Nucleus accumbens (tissue), 56 donors: ENCODE measurements at places on chromosomes 6 and 20.

GRCh38 chr20:33081411-33082154 lies 2.1 kb downstream of the BPIFB4 start:
- DNase-seq = no peak

GRCh38 chr6:125513978-125514377 lies 212.2 kb upstream of the HDDC2 start:
- DNase-seq = no peak

DNA sequence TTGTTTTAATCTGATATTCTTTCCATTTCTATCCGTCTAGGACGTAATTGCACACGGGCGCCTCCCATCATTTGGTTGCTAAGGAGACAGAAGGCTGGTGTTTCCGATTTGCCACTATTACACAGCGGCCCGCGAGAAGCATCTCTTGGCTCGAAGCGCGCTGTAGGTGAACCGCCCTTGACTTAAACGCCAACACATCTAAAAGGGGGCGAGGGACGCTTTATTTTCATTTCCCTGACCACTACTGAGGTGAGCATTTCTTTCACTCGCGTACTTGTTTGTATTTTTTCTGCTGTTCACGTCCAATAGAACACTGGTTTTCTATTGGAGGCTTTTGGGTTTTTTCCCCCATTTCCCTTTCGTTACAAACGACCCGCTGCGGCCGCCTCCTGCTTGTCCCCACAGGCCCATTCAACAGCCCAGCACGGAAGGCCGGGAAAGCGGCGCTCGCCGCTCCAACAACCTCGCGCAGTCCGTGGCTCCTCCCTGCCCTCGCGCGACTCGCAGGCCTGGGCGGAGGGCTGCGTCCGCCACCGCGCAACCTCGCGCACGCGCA lies 505 bp upstream of the WRNIP1 start:
- DNase-seq = no peak

GRCh38 chr6:89048985-89049384 lies 31.6 kb upstream of the PNRC1 start:
- no peak for DNase-seq

DNA sequence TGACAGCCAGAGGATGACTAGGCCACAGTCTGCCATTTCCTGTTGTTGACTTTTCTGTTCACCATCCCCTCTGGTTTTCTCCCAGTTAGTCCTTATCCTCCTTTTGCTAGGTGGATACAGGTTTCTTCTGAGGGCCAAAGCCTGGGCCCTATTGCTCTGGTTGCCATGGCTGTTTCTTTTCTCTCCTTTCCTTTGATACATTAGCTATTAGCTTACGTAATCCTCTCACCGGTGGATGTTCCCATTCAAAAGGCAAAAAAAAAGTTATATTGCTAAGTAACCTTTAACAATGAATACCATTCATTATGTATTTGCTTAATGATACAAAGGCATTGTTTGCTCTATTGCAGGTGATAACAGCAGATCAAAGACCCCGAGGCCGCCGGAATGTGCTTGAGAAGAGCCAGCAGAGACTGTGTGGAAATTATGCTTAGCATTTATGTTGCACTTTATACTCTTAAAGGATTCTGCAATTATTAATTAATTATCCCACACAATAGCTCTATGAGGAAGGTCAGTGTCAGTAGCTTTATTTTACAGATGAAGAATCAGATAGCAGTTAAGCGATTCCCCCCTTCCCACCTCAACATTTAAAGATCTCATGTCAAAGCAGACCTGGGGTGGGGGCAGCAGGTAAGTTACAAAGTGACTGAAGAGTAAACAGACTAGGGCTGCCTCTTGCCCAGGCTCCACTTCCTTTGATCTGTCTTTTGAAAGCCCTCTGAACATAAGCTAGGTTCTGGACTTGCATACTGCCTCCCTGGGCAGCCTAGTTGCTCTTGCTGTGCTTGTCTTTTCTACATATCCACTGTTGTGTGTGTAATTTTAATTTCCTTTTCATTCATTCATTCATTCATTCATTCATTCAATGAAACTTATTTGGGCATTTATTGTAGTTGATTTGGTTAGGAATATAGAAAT lies 14.5 kb upstream of the TFB1M start:
- no peak for DNase-seq

- DNase-seq = no peak
These were observed 11.9 kb upstream of the TGM3 start for GRCh38 chr20:2283706-2284423.

- DNase-seq = no peak
These were observed 89.9 kb upstream of the AKIRIN2 start for GRCh38 chr6:87791982-87792381.

DNA sequence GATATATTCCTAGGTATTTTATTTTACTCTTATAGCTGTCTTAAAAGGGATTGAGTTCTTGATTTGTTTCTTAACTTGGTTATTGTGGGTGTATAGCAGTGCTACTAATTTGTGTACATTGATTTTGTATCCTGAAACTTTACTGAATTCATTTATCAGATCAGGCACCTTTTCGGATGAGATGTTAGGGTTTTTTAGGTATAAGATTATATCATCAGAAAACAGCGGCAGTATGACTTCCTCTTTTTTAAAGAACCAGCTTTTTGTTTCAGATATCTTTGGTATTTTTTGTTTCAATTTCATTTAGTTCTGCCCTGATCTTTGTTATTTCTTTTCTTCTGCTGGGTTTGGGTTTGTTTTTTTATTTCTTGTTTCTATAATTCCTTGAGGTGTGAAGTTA lies 382.4 kb upstream of the ADGRB3 start:
- DNase-seq = no peak

GRCh38 chr20:59331721-59332329 lies 31.4 kb downstream of the EDN3 start:
- no peak for DNase-seq

GRCh38 chr6:85408039-85408438 lies 41.8 kb upstream of the NT5E start:
- DNase-seq = no peak

DNA sequence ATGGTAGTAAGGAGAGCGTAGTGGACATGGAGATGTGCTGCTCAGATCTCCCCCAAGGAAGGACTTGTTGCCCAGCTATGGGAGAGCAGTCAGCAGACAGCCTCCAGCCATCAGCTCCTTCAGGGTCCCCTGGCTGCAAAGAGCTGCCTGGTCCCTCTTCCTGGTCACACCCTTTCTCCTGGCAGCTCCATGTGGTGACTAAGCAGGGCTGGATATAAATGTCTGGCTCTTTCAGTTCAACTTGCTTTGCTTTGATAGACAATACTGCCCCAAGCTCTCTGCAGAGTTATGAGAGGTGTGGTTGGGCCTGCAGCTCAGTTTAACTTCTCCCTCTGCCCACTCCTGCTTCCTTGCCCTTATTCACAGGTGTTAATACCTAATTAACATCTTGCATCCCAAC lies 64.1 kb upstream of the DDR1 start:
- DNase-seq = no peak

- DNase-seq = peak; percentile 32
These were observed 19.5 kb upstream of the SIRT5 start for GRCh38 chr6:13554929-13555333.

DNA sequence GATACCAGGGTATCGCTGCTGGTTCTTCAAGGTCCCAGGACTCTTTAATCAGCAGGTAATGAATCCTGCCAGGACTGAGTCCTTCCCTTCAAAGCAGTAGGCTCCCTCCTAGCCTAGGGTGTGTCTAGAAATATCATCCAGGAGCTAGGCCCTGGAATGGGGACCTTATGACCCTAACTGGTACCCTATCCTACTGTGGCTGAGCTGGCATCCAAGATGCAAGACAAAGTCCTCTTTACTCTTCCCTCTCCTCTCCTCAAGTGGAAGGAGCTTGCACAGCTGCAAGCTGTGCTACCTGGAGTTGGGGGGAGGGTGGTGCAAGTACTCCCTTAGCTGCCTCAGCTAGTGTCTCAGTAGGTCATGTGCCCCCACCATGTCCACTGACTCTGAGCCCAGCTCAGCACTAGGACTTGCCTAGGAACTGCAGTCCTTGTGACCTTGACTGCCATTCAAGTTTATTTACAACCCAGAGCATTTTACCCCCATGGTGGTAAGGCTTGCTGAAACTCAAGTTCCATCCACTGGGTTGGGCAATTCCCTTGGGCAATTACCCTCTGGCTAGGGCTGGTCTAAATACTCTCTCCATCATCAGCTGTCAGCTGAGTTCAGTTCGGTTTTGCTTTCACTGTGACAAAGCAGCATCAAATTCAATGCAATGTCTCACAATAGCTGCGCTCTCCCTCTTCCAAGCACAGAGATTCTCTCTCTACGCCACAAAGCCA lies 48.4 kb upstream of the TOP1 start:
- no peak for DNase-seq

DNA sequence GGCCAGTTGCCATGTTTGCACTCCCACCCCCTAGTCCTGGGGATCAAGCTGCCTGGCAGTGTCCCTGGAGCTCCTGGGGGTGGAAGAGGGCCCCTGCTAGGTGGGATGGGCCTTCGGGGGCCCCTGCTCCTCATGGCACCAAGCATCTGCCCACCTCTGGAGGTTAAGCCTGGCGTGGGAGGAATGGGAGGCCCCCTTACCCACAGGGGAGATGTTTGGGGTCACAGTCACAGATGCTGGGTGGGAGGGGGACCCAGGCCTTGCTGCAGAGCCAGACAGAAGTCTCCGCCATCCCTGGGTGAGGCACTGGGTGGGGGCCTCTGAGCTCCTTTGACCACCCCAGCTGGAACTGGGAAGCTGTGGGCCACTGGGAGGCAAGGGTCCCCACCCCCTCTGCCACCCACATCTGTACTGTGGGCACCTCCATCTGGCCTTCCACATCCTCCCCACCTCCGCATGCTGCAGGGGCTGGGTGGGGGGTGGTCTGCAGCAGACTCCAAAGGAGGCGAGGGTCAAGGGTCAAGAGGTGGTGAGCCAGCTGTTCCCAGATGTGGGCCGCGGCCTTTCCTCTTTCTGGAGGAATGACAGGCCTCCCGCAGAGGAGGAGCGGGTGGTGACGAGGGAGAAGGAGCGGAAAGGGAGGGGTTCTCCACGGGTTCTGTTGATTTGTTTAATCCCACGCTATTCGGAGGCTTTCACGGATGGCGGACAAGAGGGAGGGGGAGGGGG lies 41.5 kb downstream of the YTHDF1 start:
- no peak for DNase-seq

DNA sequence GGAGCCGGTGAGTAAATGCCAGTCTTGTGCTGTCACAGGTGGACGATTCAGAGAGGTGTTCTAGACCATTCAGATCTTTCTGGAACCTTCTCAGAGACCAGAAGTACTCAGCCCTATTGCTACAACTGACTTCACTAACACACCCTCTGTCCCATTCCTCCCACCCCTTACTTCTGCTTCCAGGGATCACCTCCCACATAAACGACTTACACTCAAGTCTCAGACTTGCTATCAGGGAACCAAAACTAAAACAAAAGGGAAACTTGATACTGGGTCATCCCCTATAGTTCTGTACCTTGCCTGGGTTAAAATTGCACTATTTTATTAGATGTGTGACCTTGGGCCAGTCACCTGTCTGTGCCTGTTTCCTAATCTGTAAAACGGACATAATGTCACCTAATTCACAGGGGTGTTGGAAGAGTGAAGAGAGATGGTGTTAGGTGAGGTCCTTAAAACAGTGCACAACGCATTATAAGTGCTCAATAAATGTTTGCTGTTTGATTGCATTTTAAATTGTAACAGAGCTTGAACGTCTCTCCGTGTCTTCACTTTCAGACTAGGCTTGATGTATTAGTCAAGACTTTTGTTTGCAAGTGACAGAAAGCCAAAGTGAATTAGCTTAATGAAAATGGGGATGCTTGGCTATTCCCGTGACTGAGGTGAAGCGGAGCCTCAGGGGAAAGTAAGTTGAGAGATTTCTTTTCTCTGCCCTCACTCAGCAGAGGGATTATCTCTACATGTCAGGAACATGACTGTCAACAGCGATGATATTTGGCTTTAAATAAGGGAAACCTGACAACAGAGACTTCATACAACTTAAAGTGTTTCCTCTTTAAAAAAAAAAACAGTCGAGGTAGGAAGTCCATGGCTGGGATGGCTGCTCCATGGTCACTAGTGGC lies 3.0 kb upstream of the SRXN1 start:
- DNase-seq = no peak

DNA sequence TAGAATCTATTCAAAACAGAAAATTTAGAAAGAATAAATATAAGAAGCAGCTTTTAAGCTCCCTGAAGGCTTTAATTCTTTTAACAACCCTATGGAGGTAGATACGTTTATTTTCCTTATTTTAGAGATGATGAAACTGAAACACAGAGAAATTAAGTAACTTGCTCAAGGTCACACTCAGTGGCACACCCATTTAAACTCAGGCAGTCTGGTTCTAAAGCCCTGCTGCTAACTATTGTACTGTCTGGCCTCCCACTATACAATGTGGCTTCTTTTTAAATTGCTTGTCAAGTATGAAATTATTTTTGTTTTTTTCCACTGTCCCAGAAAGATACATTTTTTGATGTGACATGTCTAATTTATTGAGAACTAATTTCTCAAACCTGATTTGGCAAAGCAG lies 55.7 kb downstream of the FAM217A start:
- DNase-seq = no peak

GRCh38 chr20:64139199-64140060 lies 24.8 kb upstream of the MYT1 start:
- DNase-seq = no peak

DNA sequence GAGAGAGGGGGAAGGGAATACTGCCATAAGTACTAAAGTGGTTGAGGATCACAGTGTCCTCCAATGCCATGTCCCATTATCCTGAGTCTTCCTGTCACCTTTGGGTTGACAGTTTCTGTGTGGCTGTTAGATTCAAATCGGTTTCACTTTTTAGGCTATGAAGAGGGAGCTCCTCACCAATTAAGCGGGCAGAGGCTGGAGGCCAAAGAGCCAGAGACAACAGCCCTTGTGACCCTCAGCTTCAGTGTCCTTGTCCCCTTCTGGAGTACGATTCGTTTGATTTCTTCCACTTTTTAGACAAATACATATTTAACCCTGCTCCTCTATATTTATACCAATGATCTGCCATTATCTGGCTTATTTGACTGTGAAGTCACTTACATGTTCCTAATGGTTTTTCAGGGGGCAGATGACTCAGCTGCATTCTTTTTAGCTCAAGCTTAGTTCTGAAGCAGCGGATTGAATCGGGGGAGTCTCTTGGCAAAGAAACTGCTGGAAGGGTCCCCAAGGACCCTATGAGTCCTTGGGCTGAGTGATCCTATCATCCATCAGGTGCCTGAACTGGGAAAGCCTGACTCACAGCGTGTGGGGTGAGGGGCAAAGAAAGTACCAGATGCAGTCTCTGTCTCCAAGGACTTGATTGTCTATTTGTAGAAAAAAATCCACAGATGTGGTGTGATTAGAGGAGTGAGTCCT lies 18.2 kb downstream of the FERMT1 start:
- DNase-seq = no peak

- no peak for DNase-seq
These were observed 31.7 kb downstream of the C6orf58 start for GRCh38 chr6:127608554-127609270.

DNA sequence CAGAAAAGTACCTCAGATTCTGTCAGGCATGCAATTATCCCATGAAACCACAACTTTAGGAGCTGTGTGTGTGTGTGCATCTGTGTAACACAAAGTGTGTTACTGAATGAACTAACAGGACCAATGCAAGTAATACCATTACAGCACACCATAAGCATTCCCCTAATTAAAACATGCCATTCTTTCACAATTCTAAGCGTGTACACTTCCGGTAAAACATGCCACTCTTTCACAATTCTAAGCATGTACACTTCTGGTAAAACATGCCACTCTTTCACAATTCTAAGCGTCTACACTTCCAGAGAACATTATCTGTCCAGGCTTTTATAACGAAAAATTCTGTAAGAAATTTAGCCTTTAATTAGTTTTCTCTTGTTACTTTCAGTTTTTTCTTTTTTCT lies 238.2 kb downstream of the GMDS start:
- DNase-seq = no peak

- no peak for DNase-seq
These were observed 51.2 kb upstream of the FANCE start for GRCh38 chr6:35400901-35401311.
